HCT116 (cell line): ENCODE measurements at places on chromosomes 11 and 22.

GRCh38 chr11:68374531-68374930 is 62.1 kb downstream of the LRP5 start:
- H3K4me3 ChIP-seq = no peak overlapping the region
- no peaks in the 10 kb centered on the region for H3K27me3 ChIP-seq
- no peaks in the 10 kb centered on the region for H3K4me1 ChIP-seq
- no peak overlapping the region for H3K27ac ChIP-seq
- no peaks in the 10 kb centered on the region; the same call in 1 of the 2 replicates for H3K36me3 ChIP-seq

GRCh38 chr22:34122042-34122441 is 201.8 kb upstream of the LARGE1 start:
- DNase-seq = no peak
- no peak overlapping the region for H3K4me3 ChIP-seq

DNA sequence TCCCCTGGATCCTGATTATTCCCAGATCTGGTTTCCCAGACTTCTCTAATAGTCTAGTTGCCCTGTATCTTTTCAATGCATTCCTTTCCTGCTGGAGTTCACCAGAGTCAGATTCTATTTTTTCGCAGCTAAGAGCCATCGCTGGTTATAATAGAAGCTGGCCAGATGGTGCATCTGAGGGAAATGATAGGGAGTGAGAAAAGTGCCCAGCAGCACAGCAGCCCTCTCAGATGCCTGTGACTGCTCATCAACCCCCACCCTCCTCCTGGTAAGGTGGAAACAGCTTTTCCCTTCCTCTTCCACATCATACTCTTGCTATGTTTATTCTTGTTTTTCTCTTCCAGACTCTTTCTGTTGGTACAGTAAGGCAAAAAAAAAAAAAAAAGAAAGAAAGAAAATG is 12.8 kb downstream of the OR8A1 start:
- no peaks in the 10 kb centered on the region for H3K4me1 ChIP-seq
- H3K27ac ChIP-seq = no peak overlapping the region
- H3K27me3 ChIP-seq = peaks cover 72% of the 10 kb centered on the region
- H3K4me3 ChIP-seq = no peak overlapping the region

GRCh38 chr11:2481253-2481652 is 36.4 kb downstream of the KCNQ1 start:
- H3K36me3 ChIP-seq = no peaks in the 10 kb centered on the region
- H3K4me1 ChIP-seq = no peaks in the 10 kb centered on the region
- no peak overlapping the region for H3K27ac ChIP-seq
- DNase-seq = no peak
- no peak overlapping the region for H3K4me3 ChIP-seq

GRCh38 chr11:110431051-110431672 is 1.4 kb downstream of the FDX1 start:
- no peak for DNase-seq
- H3K36me3 ChIP-seq = no peaks in the 10 kb centered on the region
- H3K27ac ChIP-seq = peak overlapping the region; percentile 84
- H3K27me3 ChIP-seq = no peaks in the 10 kb centered on the region
- H3K4me3 ChIP-seq = peak overlapping the region; percentile 72

DNA sequence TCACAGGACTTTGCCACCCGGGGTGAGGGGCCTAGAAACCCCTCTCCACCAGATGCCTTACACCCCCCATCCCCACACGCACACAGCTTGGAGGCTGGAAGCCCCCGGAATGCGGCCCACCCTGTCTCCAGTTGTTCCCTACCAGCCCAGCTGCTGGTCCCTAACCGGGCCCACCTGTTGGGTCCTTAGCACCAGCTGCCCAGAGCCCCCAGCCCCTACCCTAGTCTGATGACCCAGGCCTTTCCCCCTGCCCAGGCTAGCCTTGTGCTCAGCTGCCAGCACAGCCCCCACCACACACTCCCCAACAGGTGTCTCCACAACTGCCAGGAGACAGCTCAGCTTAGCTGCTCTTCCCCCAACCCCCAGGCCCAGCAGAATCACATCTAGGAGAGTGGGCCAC is 67.1 kb downstream of the CDKN1C start:
- H3K4me3 ChIP-seq = no peak overlapping the region
- H3K4me1 ChIP-seq = no peaks in the 10 kb centered on the region
- DNase-seq = no peak
- H3K27ac ChIP-seq = no peak overlapping the region

DNA sequence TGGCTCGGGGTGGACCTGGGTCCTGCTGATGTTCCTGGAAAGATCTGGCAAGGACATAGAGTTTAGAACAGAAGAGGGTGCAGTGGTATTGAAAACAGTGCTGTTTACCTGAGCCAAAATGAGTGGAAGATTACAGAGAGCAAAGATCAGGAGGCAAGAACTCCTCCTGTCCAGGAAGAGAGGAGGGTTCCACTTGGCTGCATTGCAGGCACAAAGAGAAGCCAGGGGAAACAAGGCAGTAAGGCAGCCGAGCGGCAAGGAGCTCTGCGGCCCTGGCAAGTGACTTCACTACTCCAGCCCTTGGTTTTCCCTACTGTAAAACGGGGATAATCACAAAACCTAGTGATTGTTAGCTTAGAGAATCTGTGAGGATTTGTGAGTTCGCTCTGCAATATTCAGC is 3.7 kb upstream of the PACSIN2 start:
- no peak overlapping the region for H3K27ac ChIP-seq
- no peaks in the 10 kb centered on the region for H3K36me3 ChIP-seq
- H3K4me1 ChIP-seq = peaks cover 23% of the 10 kb centered on the region
- no peak for DNase-seq
- H3K27me3 ChIP-seq = no peaks in the 10 kb centered on the region
- no peak overlapping the region for H3K4me3 ChIP-seq

DNA sequence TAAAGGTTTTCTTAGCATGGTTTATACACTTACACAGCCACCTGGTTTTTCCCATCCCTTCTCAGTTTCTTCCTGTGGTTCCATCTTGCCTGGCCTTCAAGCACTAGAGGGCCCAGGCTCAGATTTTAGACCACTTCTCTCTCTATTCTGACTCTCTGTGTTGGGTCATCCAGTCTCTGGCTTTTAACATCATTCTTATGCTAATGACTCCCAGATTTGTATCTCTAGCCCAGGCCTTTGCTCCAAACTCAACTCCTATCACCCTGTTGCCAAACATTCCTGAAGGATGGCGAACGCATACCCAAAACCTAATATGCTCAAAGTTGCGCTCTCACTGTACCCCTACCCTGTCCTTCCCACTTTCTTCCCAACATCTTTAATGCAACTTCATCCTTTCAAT is 135.1 kb downstream of the SPATA19 start:
- DNase-seq = no peak
- H3K36me3 ChIP-seq = no peaks in the 10 kb centered on the region
- H3K4me1 ChIP-seq = no peaks in the 10 kb centered on the region
- no peak overlapping the region for H3K4me3 ChIP-seq
- H3K27me3 ChIP-seq = no peaks in the 10 kb centered on the region
- no peak overlapping the region for H3K27ac ChIP-seq

GRCh38 chr11:134139873-134140331 is 71.0 kb downstream of the JAM3 start:
- H3K27me3 ChIP-seq = peaks cover 13% of the 10 kb centered on the region
- peak; percentile 62 for DNase-seq
- H3K4me3 ChIP-seq = no peak overlapping the region
- H3K27ac ChIP-seq = no peak overlapping the region
- H3K4me1 ChIP-seq = no peaks in the 10 kb centered on the region

GRCh38 chr22:16963189-16963945 is 44.7 kb downstream of the GAB4 start:
- no peaks in the 10 kb centered on the region for H3K36me3 ChIP-seq
- H3K4me3 ChIP-seq = no peak overlapping the region
- no peaks in the 10 kb centered on the region for H3K27me3 ChIP-seq
- H3K27ac ChIP-seq = no peak overlapping the region

DNA sequence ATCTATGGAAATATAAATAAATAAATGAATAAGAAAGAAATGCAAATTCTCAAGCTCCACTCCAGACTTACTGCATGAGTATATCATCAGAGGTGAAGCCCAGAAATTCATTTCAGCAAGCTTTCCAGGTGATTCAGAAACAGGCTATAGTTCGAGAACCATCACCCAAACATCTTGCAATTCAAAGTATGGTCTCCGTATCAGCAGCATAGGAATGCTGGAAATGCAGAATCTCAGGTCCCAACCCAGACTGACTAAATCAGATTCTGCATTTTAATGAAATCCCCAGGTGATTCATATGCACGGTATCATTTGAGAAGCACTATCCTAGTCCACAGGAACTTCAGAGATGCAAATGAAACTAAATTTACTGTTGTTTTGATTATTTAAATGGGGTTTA is 95.3 kb downstream of the SERGEF start:
- H3K4me1 ChIP-seq = no peaks in the 10 kb centered on the region
- no peaks in the 10 kb centered on the region for H3K27me3 ChIP-seq
- H3K4me3 ChIP-seq = no peak overlapping the region
- H3K36me3 ChIP-seq = no peaks in the 10 kb centered on the region
- H3K27ac ChIP-seq = no peak overlapping the region

DNA sequence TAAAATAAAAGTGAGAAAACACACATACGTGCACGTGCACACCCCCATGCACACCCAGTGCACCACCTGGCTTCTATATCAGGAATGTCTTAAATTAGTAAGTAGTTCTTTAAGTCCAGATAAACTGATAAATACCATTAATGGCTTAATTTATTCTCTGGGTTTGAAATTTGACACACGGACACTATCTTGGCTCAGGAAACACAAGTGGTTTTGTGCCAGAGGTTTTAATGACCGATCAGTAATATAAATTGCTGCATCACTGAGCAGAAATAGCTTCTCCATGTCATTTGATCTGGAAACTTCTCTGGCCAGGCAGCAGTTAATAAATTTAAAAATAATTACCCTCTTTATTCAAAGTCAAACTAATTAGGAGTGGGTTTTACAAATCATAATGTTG is 101.5 kb upstream of the NNMT start:
- no peak overlapping the region for H3K27ac ChIP-seq
- H3K4me1 ChIP-seq = no peaks in the 10 kb centered on the region
- no peak for DNase-seq
- 0 out of 2 replicates have a peak, but pooled peaks cover 2% of the 10 kb centered on the region for H3K27me3 ChIP-seq
- H3K4me3 ChIP-seq = no peak overlapping the region

GRCh38 chr11:17287058-17287457 is 10.5 kb downstream of the NUCB2 start:
- no peak overlapping the region for H3K4me3 ChIP-seq
- H3K27me3 ChIP-seq = no peaks in the 10 kb centered on the region
- no peaks in the 10 kb centered on the region for H3K36me3 ChIP-seq

GRCh38 chr11:134433251-134433650 is 21.2 kb upstream of the B3GAT1 start:
- no peak overlapping the region for H3K27ac ChIP-seq
- H3K4me3 ChIP-seq = no peak overlapping the region
- DNase-seq = no peak
- H3K36me3 ChIP-seq = no peaks in the 10 kb centered on the region
- H3K4me1 ChIP-seq = no peaks in the 10 kb centered on the region
- H3K27me3 ChIP-seq = peaks cover 44% of the 10 kb centered on the region

DNA sequence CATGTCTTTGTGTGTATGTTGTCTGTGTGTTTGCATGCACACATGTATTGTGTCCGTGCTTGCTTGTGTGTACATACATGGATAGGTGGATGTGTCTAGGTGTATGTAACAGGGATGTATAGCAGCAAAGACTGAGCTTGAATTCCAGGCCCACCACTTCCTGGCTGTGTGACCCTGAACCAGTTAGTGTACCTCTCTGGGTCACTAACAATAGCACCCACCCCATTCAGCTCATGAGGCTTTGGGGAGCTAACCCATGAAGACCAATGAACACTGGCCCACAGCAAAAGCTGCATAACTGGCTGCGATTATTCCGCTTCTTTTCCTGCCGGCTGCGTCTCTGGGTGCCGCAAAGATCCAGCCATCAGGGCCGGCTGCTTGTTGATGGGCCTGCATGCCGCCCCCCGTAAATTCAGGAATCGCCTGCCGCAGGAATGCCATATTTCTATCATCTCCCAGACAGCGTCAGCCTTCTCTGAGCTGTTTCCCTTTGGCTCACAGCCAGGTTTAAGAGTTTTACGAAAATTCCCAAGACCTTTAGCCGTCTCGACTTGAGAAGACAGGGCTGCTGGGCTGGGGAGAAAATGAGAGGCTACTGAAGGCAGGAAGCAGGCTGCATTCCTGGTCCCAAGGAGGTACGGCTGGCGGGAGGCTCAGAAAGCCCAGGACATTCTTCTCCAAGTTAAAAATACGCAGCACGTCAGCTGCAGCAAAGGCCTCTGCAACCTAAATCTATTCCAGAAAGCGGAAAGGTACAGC is 224.6 kb downstream of the MN1 start:
- H3K4me3 ChIP-seq = no peak overlapping the region
- no peaks in the 10 kb centered on the region for H3K36me3 ChIP-seq
- no peak for DNase-seq
- no peak overlapping the region for H3K27ac ChIP-seq

GRCh38 chr11:3058753-3059664 is 1.8 kb upstream of the CARS1 start:
- no peak overlapping the region for H3K4me3 ChIP-seq
- H3K27ac ChIP-seq = peak overlapping the region; percentile 23; the same call in 1 of the 2 replicates
- H3K36me3 ChIP-seq = peaks cover 4% of the 10 kb centered on the region; the same call in 1 of the 2 replicates
- H3K4me1 ChIP-seq = peaks cover 12% of the 10 kb centered on the region
- DNase-seq = no peak
- no peaks in the 10 kb centered on the region for H3K27me3 ChIP-seq

GRCh38 chr11:111905411-111905810 is 6.2 kb downstream of the CRYAB start:
- H3K27ac ChIP-seq = no peak overlapping the region
- H3K27me3 ChIP-seq = 0 out of 2 replicates have a peak, but pooled peaks cover under 1% of the 10 kb centered on the region
- DNase-seq = no peak
- no peak overlapping the region for H3K4me3 ChIP-seq
- H3K36me3 ChIP-seq = no peaks in the 10 kb centered on the region

DNA sequence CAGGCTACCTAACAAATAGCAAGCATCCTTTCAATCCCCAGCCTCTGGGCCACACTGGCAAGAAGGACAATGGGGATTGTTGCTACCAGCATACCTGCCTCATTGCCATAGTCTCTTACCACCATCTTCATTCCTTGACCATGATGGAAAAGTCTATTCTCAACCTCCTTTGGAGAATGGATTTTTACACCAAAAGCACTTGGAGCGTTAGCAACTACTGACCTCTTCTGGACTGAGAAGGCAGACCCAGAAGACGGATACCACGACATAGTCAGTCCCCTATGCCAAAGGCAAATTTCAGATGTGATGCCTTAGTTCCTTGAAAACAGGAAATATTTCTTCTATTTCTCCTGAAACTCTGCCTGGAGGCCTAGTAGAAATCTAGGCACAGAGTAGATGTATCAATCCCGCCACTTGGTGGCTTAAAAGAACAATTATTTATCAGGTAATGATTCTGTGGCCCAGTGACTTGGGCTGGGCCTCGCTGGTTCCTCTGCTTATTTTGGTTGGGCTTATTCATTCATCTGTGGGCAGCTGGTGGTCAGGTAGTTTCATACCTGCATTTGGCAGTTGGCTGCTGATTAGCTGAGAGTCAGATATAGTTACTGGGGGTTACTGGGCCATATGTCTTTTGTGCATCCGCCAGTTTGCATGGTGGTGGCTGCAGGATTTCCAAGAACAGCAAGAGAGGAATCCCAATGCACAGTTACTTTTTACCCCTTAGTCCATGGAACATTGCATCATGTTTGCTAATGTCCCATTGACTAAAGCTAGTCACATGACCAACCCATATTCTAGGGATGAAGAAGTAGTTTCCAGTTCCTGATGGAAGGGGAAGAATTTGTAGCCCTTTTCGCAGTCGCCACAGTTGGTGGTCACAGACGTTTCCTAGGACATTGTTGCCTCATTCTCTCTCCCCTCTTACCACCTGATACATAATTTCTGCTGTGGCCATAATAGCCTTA is 75.2 kb downstream of the DHCR7 start:
- H3K36me3 ChIP-seq = no peaks in the 10 kb centered on the region
- H3K27ac ChIP-seq = no peak overlapping the region
- peaks cover 26% of the 10 kb centered on the region for H3K27me3 ChIP-seq
